Bronchial smooth muscle cell (primary cell): ENCODE measurements at places on chromosomes 6 and 20. TPM values are rescaled to one million over a fixed set of nuclear protein-coding genes. Genes with fewer than 3 reads are reported as not detected.

AGPAT4 gene
- total RNA-seq: 6.4 and 10.2 TPM in 2 replicates

RGS17 gene
- 7.5 and 15.1 TPM in 2 replicates for total RNA-seq

POU5F1 gene
- total RNA-seq: not detected in 2 replicates

TP53TG5 gene
- total RNA-seq: 0.09 TPM in 1 of 2 replicates, not detected in the other

MUC21 gene
- not detected in 2 replicates for total RNA-seq

TCF21 gene
- total RNA-seq: 36.7 and 42.6 TPM in 2 replicates

CNR1 gene
- total RNA-seq: under 0.01 TPM in 1 of 2 replicates, not detected in the other

TAAR1 gene
- not detected in 2 replicates for total RNA-seq

KIAA1755 gene
- total RNA-seq: 3.3 and 4.1 TPM in 2 replicates

KCNK16 gene
- total RNA-seq: not detected in 2 replicates

BNIP5 gene
- total RNA-seq: under 0.01 TPM in 1 of 2 replicates, not detected in the other

ISM1 gene
- under 0.01 and 0.09 TPM in 2 replicates for total RNA-seq

NOTCH4 gene
- total RNA-seq: 0.77 and 0.79 TPM in 2 replicates

CCR6 gene
- not detected in 2 replicates for total RNA-seq

CPNE5 gene
- total RNA-seq: 0.47 TPM in 1 of 2 replicates, not detected in the other

KCNQ2 gene
- not detected in 2 replicates for total RNA-seq

NTSR1 gene
- total RNA-seq: under 0.01 and 0.32 TPM in 2 replicates

KCNG1 gene
- 5.5 and 10.6 TPM in 2 replicates for total RNA-seq

ZSCAN23 gene
- total RNA-seq: 5.7 and 6.1 TPM in 2 replicates

BPIFB2 gene
- total RNA-seq: not detected in 2 replicates

NPBWR2 gene
- total RNA-seq: not detected in 2 replicates

SLC22A3 gene
- total RNA-seq: under 0.01 and 0.09 TPM in 2 replicates

CCN6 gene
- total RNA-seq: not detected in 2 replicates

RAMACL gene
- 0.43 and 0.95 TPM in 2 replicates for total RNA-seq
